Nucleus accumbens (tissue), 56 donors: ENCODE measurements at places on chromosomes 7 and 10.
A peak's percentile ranks its signal among the peaks of the same experiment; 100 is the strongest.

- DNase-seq, result no peak
These were observed 336.3 kb downstream of the GRID1 start for GRCh38 chr10:86030312-86030711.

DNA sequence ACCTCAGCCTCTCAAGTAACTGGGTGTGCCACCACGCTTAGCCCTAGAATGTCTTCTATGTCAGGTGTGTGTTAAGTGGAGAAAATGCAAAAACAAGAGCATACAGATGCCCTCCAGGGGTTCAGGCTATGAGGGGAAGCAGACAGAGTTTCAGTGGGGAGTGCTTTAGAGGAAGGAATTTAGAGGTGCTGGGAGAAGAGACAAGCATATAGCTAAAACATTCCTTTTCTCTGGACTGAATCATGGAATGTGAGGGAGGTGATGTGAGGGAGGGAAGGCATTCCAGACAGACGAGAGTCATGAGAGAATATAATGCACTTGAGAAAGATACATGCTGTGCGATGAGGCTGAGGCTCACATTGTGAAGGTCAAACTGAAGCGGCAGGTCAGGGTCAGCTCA is 6.6 kb upstream of the ZNF786 start:
- no peak for DNase-seq

- no peak for DNase-seq
These were observed 125.9 kb downstream of the TRRAP start for GRCh38 chr7:99004216-99004615.

DNA sequence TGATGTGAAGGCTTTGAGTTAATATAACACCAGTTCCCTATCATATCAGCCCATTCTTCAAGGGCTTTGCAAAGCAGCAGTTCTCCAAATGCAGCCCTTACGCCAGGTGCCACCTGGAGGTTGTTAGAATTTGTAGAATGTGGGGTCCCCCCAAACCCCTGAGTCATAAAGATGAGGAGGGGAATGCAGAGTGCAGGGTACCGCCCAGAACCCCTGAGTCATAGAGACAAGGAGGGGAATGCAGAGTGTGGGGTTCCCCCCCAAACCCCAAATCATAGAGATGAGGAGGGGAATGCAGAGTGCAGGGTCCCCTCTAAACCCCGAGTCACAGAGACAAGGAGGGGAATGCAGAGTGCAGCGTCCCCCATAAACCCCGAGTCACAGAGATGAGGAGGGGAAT is 605.8 kb downstream of the PTPRN2 start:
- no peak for DNase-seq

DNA sequence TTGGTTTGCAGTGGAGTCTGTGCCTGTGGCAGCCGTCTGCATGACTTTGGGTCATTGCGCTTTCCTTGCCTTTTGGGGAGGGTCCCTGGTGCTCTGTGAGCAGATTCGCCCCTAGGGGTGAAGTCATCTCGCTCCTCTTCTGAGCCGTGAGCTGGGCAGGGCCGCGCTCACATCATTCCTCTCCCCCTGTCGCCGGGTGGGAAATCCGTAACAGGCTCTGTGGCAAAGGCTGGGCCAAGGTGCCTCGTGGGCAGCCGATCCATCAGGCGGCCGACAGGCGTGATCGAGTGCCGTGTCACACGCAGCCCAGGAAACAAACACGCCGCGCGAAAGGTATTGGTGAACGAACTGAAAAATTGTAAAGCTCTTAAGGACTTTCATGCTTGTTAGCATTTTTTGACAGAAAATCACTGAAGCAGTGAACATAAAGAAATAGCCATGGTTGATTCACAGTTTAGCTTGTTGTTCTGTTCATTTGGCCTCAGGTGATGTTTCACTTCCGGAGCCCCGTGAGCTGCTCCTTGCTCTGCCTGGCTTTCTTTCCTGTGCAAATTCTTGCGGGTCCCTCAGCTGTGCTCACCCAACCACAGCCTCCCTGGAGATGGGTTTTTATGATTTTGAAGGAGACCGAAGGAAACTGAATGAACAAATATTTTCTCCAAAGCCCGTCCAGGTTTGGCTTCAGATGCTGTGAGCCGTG is 122.1 kb downstream of the NKX6-2 start:
- DNase-seq, result no peak

GRCh38 chr10:101744267-101744666 is 31.6 kb downstream of the FGF8 start:
- no peak for DNase-seq

- DNase-seq, result no peak
These were observed 20.3 kb upstream of the ADGRA1 start for GRCh38 chr10:133067149-133068105.

GRCh38 chr10:34697351-34698247 is 117.5 kb downstream of the PARD3 start:
- DNase-seq, result no peak

DNA sequence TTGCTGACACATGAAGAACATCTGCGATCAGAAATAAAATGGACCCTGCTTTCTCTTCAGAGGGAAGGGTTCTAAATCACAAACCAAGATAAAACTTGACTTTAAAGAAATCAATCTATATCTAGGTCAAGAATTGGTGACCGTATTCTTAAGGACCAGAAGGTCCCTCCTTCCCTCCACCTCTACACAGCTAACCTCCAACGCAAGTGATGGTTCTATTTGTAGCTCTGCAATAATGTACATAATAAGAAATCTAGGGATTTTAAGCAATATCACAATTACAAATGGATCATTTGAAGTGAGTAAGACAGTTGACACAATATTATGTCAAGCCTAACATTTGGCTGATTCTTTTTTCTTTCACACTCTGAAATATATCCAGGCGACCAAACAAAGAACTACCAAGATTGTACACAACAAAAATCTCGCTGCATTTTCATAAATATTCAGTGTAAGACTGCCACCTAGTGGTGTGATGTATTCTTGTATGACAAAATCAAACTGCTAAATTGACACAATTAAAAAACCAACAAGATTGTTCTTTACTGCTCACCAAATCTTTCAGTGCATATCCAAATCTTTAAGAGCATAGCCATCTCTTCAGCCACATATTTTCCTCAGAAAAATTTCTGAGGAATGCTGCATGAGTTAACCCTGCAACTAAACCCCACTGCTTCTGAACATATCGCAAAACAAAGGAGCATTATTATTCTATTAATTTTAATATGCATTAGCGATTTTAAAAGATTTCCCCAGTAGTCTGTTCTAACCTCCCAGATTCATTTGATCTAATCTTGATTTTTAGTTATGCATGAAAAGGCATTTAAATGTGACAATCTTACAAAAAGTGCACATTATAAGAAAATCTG is 44.5 kb downstream of the ICA1 start:
- no peak for DNase-seq

- no peak for DNase-seq
These were observed 183.4 kb downstream of the SORCS3 start for GRCh38 chr10:104824380-104825006.

GRCh38 chr7:95772298-95772770 is at the start of gene DYNC1I1:
TSS of gene DYNC1I1 (plus strand) at chr7:95772554. CDS start at chr7:95804730, 32,176 bp downstream.
- DNase-seq, result peak; percentile 30

- no peak for DNase-seq
These were observed 168.9 kb downstream of the CDK14 start for GRCh38 chr7:90764848-90765570.

GRCh38 chr7:7584653-7585052 is 18.0 kb downstream of the MIOS start:
- DNase-seq, result no peak

DNA sequence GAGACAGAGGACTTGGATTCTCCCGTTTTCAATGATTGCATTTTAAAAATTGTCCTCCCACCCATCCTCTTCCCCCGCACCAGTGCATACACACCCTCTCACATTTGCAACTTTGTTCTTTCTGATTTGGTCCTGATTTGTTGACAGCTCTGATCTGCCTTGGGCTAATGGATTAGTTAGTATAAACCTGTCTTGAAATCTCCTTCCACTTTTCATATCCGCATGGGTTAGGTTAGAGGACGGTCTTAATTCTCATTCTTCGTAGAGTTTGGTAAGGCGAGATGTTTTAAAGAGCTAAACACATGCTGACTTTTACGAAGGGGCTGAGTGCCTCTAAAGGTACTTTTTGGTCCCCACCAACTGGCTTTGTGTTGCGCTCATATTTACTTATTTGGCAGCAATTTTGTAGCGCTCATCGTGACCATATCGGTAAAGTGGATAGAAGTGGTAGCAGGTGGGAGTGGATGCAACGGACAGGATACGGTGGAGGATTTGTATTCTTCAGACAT is 1.1 kb downstream of the AHR start:
- no peak for DNase-seq

GRCh38 chr10:110864662-110865140 is 7.0 kb upstream of the PDCD4 start:
- no peak for DNase-seq

GRCh38 chr10:86192147-86192546 is 174.4 kb downstream of the GRID1 start:
- DNase-seq, result no peak

- DNase-seq, result no peak
These were observed 428.4 kb upstream of the KLF6 start for GRCh38 chr10:4213441-4213840.

GRCh38 chr10:102935505-102935904 is 17.4 kb downstream of the CNNM2 start:
- no peak for DNase-seq

- DNase-seq, result no peak
These were observed 97.6 kb downstream of the KIAA1217 start for GRCh38 chr10:24306507-24306875.

- DNase-seq, result no peak
These were observed 5.9 kb downstream of the FGFR2 start for GRCh38 chr10:121592155-121592890.

GRCh38 chr7:150733482-150734095 is 3.6 kb upstream of the GIMAP5 start:
- no peak for DNase-seq

GRCh38 chr10:125399289-125399688 is 238.9 kb upstream of the CTBP2 start:
- no peak for DNase-seq
